ENCODE measurements at places on chromosomes 5 and 9.

DNA sequence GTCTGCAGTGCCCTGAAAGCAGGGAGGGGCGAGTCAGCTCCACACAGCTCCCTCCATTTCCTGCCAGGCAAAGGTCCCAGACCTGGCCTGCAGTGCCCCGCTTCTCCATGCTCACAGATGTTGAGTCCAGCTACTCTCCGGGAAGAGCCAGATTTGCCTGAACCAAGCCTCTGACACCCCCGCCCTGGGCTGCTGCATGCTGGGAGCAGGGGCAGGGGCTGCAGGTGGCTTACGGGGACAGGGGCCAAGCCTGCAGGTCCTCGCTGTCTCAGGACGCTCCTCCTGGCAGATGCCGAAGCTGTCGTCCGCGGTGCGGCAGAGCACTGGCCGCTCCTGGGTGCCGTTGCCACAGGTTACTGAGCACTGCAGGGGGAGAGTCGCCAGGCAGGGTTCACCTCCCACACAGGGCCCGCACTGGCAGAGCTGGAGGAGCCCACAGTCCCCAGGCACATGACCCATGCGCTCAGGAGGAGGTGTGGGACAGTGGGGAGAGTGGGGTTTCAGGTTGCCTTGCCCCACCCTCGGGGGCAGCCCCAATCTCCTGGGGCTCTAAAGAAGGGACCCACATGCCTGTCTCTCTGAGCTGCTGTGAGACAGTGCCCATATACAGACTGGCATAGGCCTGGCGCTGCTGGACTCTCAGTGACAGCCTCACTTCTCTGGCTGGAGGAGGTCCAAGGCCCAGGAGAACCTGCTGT, 62.4 kb downstream of the ZNF354C start:
- no peak for DNase-seq

GRCh38 chr5:125463466-125464092, 717.1 kb upstream of the ZNF608 start:
- DNase-seq = no peak

DNA sequence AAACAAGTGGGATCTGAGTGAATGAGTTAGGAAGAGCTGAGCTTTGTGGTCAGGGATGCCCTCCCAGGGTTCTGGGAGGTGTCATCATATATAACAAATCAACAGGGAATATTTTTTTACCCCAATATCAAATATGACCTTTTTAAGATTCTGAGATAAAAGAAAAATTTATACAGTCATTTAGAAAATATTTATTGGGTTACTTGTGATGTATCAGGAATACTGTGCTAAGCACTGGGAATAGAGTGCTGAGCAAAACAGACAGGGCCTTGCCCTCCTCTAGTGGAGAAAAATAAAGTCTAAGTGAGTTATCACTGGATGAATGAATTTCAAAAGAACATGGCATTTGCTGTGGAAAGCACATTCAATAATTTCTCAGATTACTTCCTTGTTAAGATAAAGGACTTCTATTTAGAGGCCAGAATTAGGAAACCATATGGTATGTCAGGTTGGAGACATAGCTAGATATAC, 102.9 kb downstream of the BOD1 start:
- DNase-seq = no peak

DNA sequence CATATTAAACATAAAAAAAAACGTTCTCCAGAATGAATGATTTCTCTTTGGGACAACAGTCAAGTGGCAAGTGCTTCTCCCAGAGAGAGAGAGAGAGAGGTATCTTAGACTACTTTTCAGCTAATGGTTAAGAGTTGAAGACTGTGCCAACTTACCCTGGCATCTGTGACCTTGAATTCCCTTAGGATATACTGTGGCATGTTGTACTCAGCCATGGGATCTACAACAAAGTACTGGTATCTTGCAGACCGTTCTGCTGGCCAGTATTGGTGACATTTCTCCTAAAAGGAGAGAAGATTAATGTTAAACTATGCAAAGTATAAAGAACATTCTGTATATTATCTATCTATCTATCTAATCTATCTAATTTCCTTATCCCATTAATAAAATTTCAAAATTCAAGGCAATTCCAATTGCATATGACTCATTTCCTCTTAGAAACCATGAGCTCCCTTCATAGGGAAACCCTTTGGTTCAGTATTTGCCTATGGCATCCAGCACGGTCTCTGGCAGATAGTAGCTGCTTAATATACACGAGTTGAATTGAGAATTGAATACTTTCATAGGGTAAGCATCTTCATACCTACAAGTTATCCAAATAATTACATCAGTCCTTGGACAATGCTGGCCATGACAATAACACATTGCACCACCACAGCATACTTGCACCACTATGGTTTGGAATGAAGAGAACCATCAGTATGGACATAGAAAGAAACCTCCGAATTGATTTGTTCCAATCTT, 539.4 kb upstream of the DMAC1 start:
- DNase-seq = no peak

- DNase-seq = no peak
These were observed 2.3 kb upstream of the MIER3 start for GRCh38 chr5:56954262-56954661.

DNA sequence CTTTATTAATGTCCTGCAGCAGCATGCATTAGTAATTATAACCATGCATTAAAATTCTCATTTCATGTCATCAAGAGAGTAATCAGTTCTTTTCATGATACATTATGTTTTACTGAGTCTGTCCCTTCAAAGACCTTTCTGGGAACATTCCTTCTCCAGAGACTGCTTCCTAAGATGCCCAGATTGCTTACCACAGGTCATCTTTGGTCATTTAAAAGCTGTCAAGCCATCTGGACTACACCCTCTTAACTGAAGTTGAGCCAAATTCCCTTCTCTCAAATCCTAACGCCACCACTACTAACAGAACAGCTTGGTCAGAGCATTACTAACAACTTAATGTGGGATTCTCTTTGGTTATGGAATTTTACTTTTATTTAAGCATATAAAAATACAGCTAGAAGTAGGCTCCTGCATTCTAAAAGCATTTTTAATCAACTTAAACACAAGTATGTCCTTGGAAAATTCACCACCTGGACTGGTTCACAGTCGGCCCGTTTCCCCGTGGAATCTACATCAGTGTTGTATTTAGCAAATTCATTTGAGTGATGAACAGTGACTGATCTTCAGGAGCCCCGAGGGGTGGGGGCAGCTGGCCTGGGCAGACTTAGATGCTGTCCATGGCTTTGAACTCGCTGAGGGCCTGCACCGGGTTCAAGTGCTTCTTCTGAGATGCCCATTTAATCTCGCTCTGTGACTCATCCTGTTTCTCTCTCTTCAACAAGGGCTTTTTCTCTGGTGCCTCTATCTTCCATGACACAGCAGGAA, 92.8 kb upstream of the CCDC112 start:
- DNase-seq = no peak

DNA sequence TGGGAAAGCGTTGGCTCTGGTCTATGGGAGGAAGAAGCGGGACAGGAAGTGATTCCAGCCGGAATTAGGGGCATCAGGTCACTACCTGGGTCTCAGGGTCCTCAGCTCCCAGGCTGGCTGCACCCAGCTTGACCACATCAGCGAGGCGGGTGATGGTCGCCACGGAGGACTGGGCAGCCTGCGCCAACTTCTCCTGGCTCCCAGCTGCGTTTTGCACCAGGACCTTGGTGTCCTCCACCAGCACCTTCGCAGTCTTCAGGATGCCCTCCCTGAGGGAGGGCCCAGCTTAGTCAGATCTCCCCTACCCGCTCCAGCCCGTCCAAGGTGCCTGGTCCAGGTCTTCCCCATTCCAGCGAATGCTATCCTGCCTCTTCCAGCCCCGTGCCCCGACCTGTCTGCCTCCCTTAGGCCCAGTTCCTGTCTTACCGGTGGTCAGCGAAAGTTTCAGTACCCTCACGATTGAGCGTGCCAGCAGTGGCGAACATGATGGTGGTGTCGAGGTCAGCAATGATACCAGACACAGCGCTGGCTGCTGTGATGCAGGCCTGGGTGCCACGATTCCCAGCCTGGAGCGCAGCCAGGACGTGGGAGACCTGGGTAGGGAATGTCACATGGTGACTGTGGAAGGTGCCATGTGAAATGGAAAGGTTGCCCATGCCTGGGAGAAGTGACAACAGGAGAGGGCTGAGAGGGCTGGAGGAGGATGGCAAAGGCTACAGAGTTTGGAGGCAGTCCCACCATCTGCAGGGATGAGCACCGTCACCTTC, 14.4 kb upstream of the TPM2 start:
- no peak for DNase-seq

DNA sequence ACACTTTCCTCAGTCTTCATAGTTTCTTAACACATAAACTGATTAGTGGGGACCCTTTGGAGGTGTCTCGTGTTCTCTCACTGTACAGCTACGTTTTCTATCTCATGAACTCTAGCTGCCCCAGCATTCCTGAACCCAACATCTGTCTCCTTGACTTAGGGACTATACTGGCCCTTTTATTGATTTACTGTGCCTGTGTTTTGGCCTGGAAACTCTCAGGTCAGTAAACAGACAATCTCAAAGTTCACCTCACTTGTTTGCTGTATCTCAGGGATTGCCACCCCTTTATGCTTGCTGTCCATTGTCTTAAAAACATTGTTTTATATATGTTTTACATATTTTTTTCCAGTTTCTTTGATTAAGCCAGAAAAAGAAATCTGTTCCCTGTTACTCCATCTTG, 222.8 kb downstream of the FAM170A start:
- DNase-seq = no peak

GRCh38 chr5:98656125-98656795, 117.2 kb upstream of the RGMB start:
- no peak for DNase-seq

DNA sequence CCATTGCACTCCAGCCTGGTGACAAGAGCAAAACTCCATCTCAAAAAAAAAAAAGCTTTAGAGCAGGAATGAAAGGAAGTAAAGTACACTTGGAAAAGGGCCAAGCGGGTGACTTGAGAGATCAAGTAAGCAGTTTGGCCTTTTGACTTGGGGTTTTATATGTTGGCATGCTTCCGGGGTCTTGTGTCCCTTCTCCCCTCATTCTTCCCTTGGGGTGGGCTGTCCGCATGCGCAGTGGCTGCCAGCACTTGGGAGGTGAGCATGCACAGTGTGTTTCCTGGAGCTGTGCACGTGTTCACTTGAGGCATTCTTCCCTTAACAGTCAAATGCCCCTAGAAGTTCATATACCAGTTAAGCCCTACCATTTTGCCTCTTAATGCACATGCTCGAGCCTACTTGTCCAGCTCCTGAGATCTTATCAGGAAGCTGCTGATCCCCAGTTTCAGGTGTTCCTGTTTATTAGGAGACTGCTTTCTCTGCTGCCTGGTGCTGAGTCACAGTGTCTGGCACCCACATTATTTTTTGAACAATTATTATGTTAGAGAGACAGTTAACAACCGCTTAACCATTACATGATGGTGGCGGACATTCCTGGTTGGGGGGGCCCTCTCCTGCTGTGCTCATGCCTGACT, 32.6 kb upstream of the PRRC2B start:
- peak; percentile 86 for DNase-seq

Measured in suppressor macrophage (primary cell).